ENCODE measurements at places on chromosomes 7 and 10. TPM values are rescaled to one million over a fixed set of nuclear protein-coding genes. Genes with fewer than 3 reads are reported as not detected.
A peak's percentile ranks its signal among the peaks of the same experiment; 100 is the strongest.

The CASTOR2 gene
- polyA plus RNA-seq, result not detected

DNA sequence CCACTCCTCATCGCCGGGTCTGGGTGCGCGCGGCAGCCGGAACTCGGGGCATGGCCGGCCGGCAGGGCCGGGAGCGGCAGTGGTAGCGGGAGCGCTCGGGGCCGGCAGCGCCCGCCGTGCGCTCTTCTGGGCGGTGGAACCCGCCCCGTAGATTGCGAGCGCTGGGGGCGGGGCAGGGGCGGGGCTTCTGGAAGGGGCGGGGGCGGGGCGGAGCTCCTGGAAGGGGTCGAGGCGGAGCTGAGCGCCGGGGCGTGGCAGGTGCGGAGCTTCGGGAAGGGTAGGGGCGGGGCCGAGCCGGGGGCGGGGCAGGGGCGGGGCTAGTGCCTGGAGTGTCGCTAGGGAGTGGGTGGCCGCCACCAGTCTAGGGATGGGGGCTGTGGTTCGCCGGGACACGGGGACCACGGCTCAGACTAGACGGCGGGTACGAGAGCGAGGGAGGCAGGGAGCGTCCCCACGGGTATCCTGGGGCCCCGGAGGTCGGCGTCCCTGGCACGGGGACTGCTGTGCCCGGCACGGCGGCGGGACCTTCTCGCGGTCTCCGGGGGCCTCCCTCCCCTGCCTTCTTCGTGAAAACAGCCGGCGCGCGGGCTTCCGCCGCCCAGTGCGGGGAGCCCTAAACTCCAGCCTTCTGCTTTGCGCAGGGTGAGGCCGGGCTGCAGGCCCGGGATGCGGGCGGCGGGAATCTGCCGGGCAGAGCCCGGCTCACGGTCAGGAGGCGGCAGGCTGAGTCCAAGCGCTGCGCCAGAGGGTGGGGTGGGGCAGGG lies at the start of gene STK32C:
TSS of gene STK32C (minus strand) at position 128 of the 764 bp plus-strand sequence. CDS start at position 11, 117 bp downstream.
- H3K4me1 ChIP-seq, result peaks cover 4% of the 10 kb centered on the region
- peak within 1 kb of the TSS; percentile 53 for H3K27ac ChIP-seq
- peak within 1 kb of the TSS; percentile 88 for H3K4me3 ChIP-seq
- H3K27me3 ChIP-seq, result peaks cover 24% of the 10 kb centered on the region

The NME8 gene
- polyA plus RNA-seq, result not detected

DNA sequence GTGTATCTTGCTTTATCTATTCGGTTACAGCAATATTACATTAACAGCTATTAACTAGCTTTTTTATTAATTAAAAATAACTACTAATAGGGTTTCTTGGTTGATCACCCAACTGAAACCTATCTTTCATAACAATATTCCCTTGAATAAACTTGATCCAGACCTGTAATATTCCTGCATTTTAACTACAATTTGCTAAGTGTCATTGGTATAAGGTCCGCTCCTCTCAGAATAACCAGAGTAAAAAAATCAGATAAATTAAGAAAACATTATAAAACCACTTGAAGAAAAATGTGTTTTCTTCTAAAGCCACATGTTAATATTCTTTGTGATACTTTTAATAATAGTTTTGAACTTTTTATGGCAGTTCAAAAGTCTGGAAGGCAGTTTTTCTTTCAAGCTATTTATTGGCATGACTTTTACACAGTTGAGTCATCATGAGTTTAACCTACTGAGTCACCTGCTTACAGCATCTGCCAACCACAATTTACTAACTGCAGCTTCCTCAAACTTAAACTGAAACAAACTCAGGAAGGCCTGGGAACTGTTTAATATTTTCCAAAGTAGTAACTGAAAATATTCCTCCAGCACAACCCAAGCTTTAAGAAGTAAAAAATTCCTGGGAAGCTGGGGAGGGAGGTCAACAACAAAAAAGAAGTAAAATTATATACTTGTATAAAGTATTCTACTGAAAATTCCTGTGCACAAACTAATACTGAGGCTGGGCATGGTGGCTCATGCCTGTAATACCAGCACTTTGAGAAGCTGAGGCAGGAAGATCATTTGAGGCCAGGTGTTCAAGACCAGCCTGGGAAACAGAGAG lies 103.2 kb downstream of the NRBF2 start:
- no peak overlapping the region for H3K4me3 ChIP-seq
- DNase-seq, result peak; percentile 33

DNA sequence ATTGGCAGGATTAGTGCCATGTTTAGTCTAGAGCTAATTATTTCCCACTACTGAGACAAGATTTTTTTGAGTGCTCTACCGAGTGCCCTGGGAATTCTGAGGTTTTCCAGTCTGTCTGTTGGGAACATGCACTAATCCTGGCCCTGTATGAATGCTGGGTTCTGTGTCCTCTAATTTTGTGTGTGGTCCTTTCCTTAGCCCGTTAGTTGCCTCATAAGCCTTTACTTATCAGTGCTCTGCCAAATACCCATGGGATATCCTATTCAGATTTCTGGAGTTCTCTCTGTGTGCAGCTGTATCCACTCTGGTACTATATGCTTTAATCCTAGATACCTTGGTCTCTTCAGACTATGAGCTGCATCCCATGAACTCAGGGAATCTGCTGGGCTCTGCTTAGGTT lies 13.1 kb downstream of the CSGALNACT2 start:
- H3K4me1 ChIP-seq, result peaks cover 26% of the 10 kb centered on the region
- peaks cover 10% of the 10 kb centered on the region for H3K36me3 ChIP-seq
- DNase-seq, result no peak
- H3K27me3 ChIP-seq, result no peaks in the 10 kb centered on the region

DNA sequence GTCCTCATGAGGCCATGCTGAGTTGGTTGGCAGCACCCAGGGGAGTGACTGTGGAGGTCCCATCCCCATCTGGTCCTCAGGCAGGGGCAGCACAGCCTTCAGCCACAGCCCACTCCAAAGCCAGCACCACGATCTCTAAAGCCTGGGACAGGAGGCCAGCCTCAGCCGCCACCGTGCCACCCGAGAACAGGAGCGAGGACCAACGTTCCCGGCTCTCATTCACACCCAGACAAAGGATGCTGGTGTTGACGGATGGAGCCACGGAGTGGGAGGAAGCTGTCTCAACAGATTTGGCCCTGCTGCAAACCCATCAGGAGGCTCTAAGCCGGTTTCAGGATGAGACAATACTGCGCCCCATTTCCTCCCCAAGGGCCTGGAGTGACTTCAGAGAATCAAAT lies 42.7 kb upstream of the PPP2R2D start:
- H3K27ac ChIP-seq, result no peak overlapping the region
- H3K27me3 ChIP-seq, result peaks cover 41% of the 10 kb centered on the region
- no peak for DNase-seq
- no peaks in the 10 kb centered on the region for H3K4me1 ChIP-seq
- H3K36me3 ChIP-seq, result no peaks in the 10 kb centered on the region

GRCh38 chr7:32316839-32317238 lies 173.3 kb downstream of the LSM5 start:
- H3K36me3 ChIP-seq, result no peaks in the 10 kb centered on the region
- H3K27ac ChIP-seq, result no peak overlapping the region
- peaks cover 35% of the 10 kb centered on the region for H3K27me3 ChIP-seq

The FUOM gene
- polyA plus RNA-seq, result 31.3 TPM

The HYAL4 gene
- not detected for polyA plus RNA-seq

The RET gene
- not detected for polyA plus RNA-seq

GRCh38 chr10:113735913-113736312 lies 15.6 kb upstream of the PLEKHS1 start:
- no peak overlapping the region for H3K27ac ChIP-seq
- no peaks in the 10 kb centered on the region for H3K4me1 ChIP-seq
- H3K4me3 ChIP-seq, result no peak overlapping the region
- H3K36me3 ChIP-seq, result no peaks in the 10 kb centered on the region

DNA sequence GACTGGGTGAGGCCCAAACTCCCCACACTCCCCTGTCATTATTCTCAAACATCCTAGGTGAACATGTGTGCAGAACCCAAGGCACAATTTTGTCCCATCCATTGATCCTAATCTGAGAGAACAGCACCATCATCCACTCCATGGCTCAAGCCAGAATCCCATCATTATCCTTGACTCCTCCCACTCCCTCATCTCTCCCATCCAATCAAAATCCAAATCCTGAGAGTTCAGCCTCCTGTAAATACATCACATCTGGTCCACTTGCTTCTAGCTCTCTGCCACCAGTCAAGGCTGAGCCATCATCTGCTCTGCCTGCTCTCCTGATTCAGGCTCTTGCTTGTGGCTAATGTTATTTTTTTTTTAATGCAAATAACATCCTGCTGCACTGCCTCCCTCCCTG lies 75.9 kb upstream of the SLF2 start:
- H3K4me3 ChIP-seq, result no peak overlapping the region
- no peaks in the 10 kb centered on the region for H3K36me3 ChIP-seq
- DNase-seq, result no peak
- H3K27me3 ChIP-seq, result no peaks in the 10 kb centered on the region
- H3K4me1 ChIP-seq, result no peaks in the 10 kb centered on the region
- no peak overlapping the region for H3K27ac ChIP-seq

Data from naive B cell (primary cell).